ENCODE measurements at places on chromosomes 11 and 22.

GRCh38 chr22:46655861-46656608 lies 35.8 kb downstream of the GRAMD4 start:
- DNase-seq, result no peak

- DNase-seq, result no peak
Observed at GRCh38 chr11:75430714-75431532, 2.1 kb downstream of the KLHL35 start.

DNA sequence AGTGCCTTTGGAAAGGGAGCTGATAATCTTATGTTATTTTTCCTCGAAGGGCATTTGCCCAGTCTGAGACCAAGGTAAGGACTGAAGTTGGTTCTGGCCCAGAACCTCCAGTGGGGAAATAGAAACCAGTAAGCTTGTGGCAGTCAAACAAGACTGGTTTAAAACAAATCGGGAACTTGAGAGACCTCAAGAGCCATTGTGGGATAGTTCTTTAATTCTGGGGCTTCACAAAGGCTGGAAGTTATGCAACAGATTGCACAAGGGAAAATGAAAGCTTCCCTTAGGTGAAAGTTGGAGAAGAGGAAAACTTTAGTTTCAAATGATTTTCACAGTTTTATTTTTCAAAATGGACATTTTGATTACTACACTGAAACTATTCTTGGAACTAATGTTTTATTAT lies 33.5 kb upstream of the RAB38 start:
- DNase-seq, result no peak

DNA sequence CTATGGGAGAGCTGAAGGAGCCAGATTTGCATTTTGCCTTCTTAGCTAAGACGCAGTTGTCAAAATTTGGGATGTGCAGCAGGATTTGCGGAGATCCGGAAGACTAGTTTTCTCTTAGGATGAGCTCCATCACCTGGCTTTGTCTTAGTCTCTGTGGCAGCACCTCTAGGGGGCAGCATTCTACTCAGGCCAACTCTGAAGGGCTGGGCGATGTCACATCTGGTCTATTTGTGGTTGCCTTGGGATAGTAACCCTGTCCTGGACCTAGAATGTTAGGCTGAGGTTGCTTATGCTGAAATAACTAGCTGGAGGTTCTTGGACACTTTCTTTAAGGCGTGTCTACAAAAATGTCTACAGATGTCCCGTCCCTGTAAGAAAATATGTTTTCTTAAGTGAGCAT lies 116.2 kb downstream of the FAT3 start:
- no peak for DNase-seq

GRCh38 chr11:18308242-18308641 lies 13.7 kb downstream of the HPS5 start:
- no peak for DNase-seq

GRCh38 chr11:44275241-44275640 lies 34.7 kb downstream of the ALX4 start:
- no peak for DNase-seq

GRCh38 chr11:26344647-26345046 lies 12.7 kb downstream of the ANO3 start:
- no peak for DNase-seq

- DNase-seq, result no peak
Observed at GRCh38 chr11:101439488-101439887, 144.3 kb downstream of the TRPC6 start.

DNA sequence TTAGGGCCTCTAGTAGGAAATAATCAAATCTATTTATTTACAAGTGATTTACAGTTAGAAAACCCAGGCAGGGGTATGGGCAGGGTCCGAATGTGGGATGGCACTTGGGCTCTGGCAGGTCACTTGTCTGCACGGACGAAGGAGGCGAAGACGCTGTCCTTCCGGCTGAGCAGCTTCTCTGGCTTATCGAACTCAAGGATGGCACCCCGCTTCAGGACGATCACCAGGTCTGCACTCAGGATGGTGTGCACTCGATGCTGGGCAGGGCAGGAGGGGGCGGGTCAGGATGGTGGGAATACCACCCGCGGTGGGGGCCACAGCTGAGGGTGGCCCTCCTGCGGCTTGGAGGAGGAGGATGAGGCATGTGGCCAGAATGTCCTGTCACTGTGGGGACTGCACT lies 4.4 kb upstream of the KCNJ11 start:
- no peak for DNase-seq

DNA sequence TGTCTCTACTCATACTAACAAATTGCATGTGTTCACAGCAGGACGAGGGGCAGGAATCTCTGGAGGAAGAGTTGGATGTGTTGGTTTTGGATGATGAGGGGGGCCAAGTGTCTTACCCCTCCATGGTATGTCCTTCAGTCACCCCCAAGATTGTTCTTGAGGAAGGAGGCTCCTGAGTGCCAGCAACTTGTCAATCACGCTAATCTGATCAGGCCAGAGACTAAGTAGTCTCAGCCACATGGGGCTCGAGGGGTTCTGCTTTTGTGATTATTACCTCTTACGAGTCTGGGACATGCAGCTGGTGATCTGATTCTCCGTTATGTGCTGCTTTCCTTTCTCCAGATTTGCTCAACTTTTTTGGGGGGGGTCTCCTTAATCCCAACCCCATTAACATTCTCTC lies 54.3 kb downstream of the CTNND1 start:
- DNase-seq, result no peak

DNA sequence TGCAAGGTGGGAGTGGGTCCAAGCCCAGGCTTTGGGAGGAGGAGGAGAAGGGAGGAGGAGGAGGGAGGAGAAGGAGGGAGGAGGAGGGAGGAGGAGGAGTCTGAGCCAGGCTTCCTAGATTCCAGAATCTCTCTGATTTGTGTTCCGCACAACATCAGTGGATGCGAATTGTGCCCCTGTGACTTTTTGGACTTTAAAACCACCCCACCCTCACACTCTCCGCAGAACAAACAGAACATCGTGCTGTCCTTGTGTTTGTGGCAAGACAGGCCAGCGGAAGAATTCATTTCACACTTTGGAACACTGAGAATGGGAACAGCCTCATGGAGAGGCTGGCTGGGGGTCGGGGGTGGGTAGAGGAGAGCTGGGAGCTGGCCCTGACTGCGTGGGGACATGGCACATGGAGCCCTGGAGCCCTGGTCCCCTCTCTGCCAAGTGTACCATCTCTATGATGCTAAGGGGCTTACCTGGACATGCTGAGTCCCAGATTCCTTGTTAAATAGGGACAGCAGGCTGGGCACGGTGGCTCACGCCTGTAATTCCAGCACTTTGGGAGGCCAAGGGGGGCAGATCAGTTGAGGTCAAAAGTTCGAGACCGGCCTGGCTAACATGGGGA lies 16.4 kb upstream of the SHANK2 start:
- DNase-seq, result no peak

- no peak for DNase-seq
Observed at GRCh38 chr11:14273895-14274294, 85.1 kb downstream of the RRAS2 start.

GRCh38 chr11:25396847-25397246 lies 900.0 kb downstream of the LUZP2 start:
- DNase-seq, result no peak

GRCh38 chr11:24567380-24567779 lies 70.5 kb downstream of the LUZP2 start:
- no peak for DNase-seq

- no peak for DNase-seq
Observed at GRCh38 chr11:130616573-130616972, 168.1 kb downstream of the ADAMTS15 start.

- DNase-seq, result no peak
Observed at GRCh38 chr11:113874581-113875233, 665 bp downstream of the USP28 start.

GRCh38 chr22:35138521-35138920 lies 72.6 kb downstream of the ISX start:
- no peak for DNase-seq

DNA sequence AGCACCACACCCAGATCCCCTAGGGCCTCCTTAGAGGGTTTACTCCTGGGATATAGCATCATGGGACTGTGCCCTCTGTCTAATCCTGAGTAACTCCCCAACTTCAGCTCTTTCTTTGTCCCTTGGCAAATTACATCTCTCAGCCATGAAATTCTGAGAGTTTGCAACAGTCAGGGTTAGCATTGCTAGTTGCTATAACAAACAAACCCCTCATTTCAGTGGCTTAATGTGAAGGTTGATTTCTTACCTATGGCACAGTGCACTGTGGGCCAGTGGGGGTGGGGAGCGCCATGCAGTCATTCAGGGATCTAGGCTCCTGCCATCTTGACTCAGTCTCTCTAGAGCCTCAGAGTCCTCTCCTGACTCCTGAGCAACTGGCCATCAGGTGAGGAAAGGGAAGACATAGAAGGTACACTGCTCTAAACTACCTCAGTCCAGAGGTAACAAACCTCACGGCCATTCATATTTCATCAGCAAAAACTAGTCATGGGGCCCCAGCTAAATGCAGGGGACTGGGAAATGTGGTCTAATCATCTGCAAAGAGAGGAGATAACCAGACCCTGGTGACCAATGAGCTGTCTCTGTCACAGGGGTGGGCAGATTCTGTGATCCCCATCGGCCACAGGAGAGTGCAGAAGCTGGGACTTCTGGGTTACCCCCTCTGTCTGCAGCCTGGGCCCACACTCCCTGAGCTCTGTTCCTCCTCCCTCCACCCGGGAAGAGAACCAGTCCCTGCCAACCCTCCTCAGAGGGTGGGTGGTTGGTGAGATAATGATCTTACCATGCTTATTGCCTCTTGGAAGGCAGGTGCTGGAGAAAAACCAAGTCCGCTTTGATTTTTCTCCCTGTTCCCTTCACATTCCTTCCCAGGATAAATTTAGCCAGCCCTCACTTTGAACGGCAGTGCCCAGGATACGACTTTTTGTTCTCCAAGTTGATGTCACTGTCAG lies 17.5 kb downstream of the PRG3 start:
- no peak for DNase-seq

DNA sequence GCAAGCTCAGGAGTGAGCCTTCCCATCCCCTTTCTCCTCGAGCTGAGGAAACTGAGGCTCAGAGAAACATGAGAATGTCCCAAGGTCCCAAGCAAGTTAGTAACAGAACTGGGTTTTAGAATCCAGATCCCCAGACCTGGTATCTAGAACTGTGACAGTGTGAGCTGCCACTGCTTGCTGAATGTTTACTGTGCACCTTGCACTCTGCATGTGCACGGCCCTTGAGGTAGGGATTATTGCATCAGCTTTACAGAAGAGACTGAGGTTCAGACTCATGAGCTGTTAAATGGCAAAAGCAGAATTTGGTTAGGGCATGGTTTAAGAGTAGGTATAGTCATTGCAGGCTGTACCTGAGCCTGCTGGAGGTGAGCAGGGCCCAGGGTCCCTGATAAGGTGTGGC lies 3.8 kb upstream of the MPPED1 start:
- no peak for DNase-seq

DNA sequence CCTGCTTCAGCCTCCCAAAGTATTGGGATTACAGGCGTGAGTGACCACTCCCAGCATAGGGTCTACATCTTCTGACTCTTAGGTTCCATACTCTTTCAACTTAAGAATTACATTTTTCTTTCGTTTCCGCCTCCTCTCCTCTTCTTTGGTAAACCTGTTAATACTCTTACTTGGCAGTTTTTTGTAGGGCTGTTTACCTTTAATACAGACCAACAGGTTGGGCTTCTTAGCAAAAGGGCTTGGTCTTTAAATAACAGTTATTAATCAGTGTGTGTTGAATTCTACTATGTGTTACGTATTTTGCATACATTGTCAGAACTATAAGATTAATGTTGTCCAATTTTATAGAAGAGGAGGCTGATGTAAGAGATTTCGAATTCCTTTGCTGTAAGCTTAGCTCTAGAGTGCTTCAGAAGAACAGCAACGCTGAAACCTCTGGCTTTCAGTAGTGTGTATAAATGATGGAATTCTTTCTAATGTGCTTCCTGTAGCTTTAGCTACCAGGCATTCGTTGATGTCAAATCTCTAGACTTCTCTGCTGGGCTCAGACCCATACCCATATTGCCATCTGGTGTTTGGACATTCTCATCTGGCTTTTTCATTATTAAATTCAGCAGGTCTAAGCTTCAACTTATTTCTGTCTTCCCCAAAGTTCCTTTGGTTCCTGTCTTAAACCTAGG lies 3.1 kb downstream of the FDX1 start:
- DNase-seq, result no peak

GRCh38 chr22:50548040-50548920 lies 2.6 kb downstream of the KLHDC7B start:
- DNase-seq, result no peak

DNA sequence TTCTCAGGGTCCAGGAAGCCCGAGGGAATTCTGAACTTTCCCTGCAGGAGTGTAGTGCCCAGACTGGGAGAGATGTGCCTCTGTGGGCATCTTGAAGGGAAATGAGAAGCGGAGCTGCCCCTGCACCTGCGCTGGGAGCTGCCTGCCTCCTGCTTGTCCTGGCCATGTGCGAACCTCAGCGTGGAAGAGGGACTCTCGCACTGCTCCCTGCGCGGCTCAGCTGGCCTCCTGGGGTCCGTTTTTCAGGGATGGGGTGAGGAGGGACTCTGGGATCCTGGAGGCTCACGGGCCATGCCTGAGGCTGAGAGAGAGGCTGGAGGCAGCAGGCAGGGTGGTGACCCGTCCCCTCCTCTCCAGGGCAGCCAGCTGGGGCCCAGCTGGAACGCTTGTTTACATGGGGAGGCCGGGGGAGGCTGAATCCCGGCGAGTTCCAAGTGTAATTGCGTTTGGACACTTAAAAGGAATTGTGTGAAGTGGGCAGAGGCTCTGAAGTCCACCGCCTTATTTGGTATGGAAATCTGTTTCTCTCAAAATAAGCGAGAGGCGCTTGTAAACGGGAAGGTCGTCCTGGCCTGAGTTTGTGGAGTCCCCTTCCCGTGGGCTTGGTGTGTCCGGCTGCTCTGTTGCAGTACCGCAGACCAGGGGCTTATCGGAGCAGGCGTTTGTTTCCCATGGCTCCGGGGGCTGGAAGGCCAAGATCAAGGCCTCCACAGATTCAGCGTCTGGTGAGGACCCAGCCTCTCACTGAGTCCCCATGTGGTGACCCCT lies 1.2 kb upstream of the MRGPRF start:
- DNase-seq, result no peak
